GM12891 (cell line): ENCODE measurements at places on chromosomes 13 and 19.

DNA sequence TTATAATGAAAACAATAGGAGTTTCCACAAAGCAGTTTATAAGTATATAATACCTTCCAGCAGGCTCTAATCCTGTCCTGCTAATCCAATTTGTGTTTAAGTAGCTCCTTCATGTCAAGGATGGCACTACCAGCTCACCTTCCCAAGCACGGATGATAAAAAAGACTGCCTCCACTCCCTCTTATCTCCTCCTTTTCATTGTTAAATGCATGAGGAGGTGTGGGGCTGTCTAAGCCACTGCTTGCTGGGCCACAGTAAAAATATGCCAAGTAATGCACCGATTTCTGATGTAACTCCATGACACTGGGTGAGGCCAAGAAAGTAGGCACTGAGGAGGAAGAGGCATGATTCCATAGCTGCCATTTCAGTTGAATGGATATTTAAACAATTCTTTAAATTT is 193.1 kb downstream of the ZIC5 start:
- DNase-seq = no peak

DNA sequence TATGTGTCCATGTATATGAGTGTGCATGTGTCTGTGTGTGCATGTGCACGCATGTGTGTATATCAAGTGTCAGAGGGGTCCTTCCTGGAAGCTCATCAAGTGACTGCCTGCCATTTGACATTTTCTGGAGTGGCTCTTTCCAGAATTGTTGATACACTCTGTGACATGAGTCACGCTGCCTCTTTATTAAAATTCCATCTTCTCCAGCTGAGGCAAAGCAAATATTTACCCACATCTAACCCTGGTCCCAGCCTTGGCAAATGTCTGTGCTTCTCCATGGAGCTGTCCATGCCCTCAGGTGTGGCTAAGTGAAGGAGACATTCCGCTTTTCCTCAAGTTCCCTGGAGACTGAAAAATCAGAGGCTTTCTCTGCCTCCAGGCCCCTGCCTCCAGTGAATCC is 88.2 kb upstream of the MBNL2 start:
- DNase-seq = no peak

DNA sequence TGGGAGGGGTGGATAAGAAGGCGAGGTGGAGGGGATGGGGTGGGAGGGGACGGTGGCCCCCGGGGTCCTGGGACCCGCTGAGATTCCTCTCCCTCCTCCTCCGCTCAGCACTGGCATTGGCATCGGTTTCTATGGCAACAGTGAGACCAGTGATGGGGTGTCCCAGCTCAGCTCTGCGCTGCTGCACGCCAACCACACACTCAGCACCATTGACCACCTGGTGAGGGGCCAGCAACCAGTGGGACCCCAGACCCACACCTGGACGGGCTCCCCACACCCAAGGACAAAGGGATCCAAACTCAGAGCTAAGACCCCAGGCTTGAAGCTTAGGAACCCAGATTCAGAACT is 5.9 kb downstream of the TTYH1 start:
- no peak for DNase-seq

DNA sequence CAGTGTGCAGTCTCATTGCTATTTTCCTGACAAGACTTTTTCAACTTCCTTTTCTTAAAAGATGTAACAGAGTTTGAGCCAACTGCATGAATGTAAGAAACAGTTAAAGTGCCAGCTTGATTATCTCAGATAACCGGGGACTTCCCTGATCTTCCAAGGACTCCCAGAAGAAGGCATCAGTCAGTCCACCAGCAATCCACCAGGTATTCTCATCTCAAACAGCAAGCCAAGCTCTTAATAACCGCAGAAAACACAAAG is 350.1 kb downstream of the LIG4 start:
- DNase-seq = no peak

- DNase-seq = no peak
These were observed 74.2 kb upstream of the RFC3 start for GRCh38 chr13:33743438-33744368.

GRCh38 chr19:6457958-6458694 is 1.5 kb downstream of the SLC25A23 start:
- no peak for DNase-seq

DNA sequence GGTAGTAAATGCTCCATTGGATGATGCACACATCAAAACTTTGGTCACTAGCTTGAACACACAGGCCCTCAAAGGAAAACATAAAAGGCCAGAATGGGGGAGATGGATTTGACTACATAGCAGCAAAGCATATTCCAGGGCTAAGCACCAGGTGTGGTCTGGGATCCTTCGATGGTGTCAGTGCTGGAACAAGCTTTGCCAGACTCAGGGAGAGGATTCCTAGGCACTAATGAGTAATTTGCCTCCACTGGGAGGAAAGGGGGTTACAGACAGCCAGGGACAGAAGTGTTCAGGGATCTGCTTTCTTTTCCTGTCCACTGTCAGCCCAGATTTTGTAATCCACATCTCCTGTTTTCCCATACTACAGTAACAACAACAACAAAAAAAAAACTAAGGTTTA is 157.2 kb upstream of the OBI1 start:
- no peak for DNase-seq

- DNase-seq = no peak
These were observed 42.2 kb upstream of the KCTD4 start for GRCh38 chr13:45243077-45243476.

DNA sequence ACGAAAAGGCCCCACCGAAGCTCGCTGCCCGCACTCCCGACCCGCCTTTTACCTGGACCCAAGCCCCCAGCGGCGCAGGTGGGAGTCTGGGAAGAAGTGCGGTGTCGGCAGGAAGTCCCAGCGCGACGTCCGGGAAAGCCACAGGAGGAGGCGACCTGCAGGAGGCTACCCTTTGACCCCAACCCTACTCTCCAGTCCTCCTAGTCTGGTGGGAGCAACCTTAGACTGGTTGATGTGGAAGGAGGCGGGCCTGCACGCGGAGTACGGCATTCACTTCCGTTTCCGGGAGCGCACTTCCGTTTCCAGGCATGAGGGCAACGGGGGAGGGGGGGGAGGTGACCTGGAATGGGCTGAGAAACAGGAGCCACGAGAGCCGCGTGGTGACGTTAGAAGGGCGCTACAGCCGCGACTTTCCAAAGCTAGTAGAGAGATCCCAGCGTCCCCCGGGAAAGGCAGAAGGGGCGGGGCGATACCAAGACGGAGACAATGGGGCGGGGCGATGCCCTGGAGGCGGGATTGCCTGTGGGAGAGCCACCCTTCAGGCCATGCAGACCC is 28.5 kb downstream of the ZNF266 start:
- DNase-seq = peak; percentile 58

DNA sequence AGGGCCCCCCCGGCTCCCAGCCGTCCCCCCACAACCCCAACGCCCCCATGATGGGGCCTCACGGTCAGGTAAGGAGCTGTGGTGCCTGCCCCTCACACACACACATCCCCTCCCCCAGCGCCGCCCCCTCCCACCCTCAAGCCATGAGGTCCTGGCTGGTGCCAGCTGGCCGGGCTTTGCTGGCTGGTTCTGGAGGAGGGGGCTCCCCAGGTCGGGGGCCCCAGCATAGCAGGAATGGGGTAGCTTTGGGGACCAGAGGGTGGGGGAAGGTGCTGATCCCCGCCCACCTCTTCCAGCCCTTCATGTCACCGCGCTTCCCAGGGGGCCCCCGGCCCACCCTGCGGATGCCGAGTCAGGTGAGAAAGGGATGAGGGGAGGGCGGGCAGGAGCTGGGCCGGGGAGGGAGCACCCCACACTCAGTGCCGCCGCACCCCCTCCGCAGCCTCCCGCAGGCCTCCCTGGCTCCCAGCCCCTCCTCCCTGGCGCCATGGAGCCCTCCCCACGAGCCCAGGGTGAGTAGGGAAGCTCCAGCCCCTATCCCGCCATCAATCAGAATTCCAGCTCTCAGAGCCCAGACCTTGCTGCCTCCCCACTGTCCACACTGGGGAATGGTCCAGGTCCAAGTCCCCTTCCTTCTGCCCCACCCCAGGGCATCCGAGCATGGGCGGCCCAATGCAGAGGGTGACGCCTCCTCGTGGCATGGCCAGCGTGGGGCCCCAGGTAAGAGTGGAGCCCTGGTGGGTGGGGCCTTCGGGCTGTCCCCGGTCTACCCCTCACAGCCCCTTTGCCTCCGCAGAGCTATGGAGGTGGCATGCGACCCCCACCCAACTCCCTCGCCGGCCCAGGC is 6.4 kb downstream of the ISYNA1 start:
- no peak for DNase-seq

DNA sequence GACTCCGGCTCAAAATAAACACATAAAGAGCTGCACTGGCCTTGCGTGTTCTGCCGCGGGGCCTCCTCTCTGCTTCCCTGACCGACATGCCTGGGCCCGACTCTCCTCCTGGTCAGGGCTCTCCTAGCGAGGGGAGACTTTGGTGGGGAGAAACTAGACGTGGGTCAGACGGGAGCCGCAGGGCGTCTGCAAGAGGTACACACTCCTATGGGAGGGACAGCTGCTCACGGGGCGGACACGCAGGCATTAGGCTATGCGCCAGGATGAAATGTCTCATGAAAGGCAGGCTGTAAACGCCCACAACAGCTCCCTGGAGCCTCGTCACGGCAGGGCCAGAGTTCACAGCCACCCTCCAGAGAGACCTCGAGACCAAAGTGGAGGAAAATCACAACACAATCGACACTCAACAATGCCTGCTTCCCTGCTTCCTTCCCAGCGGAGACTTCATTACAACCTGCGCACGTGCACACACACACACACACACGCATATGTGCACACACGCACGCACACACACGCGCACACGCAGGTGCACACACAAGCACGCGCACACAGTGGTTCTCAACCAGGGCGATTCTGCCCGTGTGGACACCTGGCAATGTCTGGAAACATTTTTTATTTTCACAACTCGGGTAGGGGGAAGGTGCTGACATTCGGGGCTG is 5.8 kb downstream of the SLC39A3 start:
- DNase-seq = no peak

- DNase-seq = no peak
These were observed 8.6 kb downstream of the KPNA3 start for GRCh38 chr13:49783865-49784264.

GRCh38 chr13:45747071-45747470 is 45.0 kb downstream of the CBY2 start:
- DNase-seq = no peak

GRCh38 chr19:8887364-8887763 is 55.2 kb downstream of the MBD3L1 start:
- DNase-seq = no peak

GRCh38 chr13:40578055-40578454 is 88.4 kb downstream of the FOXO1 start:
- DNase-seq = no peak

DNA sequence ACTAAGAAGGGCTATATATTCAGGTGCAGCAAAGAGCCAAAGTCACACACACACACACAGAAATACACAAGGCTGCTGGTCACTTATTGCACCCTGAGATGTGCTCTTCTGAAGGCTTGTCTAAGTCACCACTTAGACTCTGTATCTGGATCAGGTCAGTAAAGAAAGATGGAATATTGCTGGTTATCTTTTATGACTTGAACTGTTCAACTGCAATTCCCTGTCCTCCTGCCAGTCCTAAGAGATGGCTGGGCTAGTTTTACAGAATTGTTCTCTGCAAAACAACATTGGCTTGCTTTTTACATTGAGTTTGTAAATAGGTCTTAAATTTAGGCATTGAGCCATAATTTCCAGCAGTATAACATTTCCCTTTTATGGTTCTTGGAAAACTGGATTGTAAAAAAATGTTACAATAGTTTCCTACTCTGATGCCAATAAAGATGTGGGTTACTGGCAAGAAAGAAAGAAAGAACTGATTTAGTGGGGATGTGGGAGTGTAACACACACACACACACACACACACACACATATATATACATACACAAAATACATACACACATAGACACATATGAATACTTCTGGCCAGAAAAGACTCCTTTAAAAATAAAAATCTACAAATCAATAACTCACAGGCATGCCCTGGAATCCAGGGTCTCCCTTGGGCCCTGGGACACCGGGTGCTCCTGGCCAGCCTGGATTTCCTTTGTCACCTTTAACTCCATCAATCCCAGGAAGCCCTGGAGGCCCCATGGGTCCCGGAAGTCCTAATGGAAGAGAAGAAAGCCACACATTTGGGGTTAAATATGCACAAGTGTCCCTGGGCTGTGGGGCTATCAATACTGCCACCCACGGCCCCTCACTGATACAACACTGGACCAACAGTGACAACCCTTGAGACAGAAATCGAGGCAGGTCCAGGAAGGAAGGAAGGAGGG is 137.7 kb downstream of the COL4A1 start:
- DNase-seq = no peak

- DNase-seq = no peak
These were observed 505.6 kb downstream of the KCTD12 start for GRCh38 chr13:76380446-76381065.

- no peak for DNase-seq
These were observed 34.0 kb upstream of the USE1 start for GRCh38 chr19:17180997-17181702.

GRCh38 chr13:46636451-46636850 is 83.5 kb downstream of the LRCH1 start:
- no peak for DNase-seq

GRCh38 chr13:49791315-49791710 is 1.2 kb downstream of the KPNA3 start:
- DNase-seq = peak; percentile 11

- no peak for DNase-seq
These were observed 8.2 kb upstream of the LAMP1 start for GRCh38 chr13:113288880-113289279.

GRCh38 chr19:750640-751423 is at the start of gene MISP:
Gene MISP, plus strand, starts transcription at chr19:751112. Its CDS starts 5,835 bp downstream, at chr19:756947.
- no peak for DNase-seq

DNA sequence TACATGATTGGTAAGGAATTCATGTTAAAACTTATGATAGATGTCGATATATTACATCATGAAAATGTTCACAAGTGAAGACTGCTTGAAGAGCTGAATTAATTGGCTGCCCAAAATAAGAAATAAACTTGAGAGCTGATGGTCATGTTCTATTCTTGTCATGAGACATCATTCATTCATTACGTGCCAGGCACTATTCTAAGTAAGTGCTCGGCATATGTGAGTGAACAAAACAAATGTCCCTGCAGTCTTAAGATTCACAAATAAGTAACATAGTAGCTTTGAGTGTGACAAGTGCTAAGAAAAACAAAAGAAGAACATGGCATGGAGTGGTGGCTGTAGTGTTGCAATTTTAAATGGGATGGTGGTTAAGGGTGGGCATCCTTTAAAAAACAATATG is 329.3 kb downstream of the SUCLA2 start:
- DNase-seq = no peak

DNA sequence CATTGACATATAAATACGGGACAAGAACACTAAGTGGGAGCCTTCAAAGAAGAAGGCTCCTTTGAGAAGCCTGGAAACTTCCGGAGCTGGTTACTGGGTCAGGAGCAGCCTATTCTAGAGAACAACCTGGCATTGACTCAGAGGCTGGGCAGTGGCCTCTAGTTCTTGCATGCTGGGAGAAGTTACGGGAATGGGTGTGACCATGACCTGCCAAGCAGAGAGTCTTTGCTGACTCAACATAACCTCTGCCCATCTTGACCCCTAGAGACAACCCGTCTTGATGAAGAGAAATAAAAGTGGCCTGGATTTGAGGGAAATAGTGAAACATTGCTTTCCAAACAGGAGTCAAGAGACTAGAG is 21.0 kb downstream of the STARD13 start:
- DNase-seq = no peak
